Foreskin melanocyte (primary cell): ENCODE measurements at places on chromosomes 4 and X.

GRCh38 chrX:47358387-47359065 lies 11.9 kb upstream of the ZNF157 start:
- no peak for DNase-seq

DNA sequence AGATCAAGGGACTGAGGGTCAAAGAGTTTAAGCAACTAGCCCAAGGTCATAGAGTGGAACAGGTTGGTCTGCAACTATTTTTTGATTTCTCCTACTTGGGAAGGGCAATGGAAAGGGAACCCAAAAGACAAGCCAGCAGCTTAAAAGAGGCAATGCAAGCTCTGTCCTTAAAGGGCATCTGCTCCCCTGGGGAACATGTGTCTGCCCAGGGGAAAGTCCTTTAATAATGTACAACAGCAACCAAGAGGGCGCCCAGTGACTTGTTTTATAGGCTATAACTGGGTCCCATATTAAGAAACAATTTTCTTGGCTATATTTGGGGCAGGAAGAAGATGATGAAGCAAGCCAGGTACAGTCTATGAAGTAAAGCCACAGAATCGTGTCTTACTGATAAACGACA lies 54.7 kb upstream of the RBM47 start:
- DNase-seq, result no peak

GRCh38 chrX:119145241-119145653 lies 17.6 kb upstream of the KIAA1210 start:
- no peak for DNase-seq

DNA sequence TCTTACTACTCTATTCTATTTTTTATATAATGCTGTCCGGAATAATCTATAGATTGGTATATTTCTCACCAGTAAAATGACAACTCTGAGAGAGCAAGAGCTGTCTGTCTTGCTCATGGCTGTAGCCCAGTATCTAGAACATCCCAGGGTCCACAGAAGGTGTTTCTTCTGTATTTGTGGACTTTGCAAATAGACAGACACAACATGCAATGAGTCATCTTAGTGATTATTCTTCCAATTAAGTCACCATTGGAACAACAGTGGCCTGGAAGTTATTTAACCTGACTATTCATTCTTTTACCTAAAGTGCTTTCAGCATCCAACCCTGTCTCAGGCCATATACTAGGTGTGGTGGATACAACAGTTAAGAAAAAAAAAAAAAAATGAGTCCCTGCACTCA lies 179.5 kb downstream of the PPARGC1A start:
- no peak for DNase-seq

GRCh38 chr4:136505020-136505419 lies 1027.3 kb downstream of the PCDH18 start:
- DNase-seq, result no peak

DNA sequence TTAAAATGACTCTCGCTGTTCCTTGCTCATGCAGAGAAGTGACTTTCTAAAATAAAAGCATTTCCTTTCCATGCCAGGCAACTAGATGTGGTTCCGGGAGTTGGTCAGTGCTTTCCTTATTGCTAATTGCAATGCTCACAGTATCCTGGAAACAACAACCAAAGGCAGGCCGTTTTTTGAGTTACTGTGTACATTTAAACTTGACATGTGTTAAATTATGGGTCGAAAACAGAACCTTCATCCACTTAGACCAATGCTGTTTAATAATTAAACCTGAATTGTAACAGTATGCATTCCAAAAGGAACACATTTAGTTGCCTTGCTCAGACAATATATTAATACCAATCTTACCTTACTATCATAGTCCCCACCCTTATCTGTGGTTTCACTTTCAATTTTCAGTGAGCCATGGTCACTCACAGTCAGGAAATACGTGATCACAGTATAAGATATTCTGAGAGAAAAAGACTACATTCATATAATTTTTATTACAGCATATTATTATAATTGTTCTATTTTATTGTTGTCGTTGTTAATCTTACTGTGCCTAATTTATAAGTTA lies 102.6 kb downstream of the HS6ST2 start:
- no peak for DNase-seq

GRCh38 chr4:154999950-155000578 lies 208.4 kb upstream of the NPY2R start:
- no peak for DNase-seq

GRCh38 chr4:138307319-138307718 lies 65.2 kb upstream of the SLC7A11 start:
- no peak for DNase-seq

DNA sequence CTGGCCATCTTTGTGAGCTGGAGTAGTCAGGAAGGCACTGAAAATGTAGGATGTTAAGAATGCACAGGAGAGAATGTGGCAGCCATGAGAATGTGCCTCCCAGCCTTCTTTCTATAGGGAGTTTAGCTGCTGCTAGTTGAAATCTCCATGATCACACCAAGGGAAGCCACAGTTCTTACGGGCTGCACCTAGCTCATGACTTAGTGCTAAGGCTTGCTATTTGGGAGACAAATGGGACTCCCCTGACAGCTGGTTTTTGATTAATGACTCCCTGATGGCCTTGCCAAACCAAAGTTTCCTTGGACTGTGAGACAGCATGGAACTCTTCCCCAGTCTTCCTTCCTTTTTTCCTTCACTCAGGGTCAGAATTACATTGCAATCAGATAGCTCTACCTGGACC lies 9.2 kb downstream of the CTSO start:
- DNase-seq, result no peak

DNA sequence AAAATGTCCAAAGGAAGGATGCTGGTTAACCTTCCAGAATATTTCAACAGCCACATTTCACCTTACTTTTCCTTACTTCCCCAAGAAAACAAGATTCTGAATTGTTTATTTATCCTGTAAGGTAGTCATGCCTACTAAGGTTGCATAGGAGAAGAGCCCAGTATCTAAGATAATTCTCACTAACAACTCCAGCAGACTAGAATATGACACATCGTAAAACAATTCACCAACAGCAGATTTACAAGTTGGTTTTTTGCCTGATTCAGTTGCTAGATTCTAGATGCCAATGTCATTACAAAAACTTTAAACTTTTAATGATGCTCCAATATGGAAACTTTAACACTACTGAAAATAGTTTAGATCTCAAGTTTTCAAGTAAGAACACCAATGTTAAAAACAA lies 176.4 kb downstream of the IL13RA2 start:
- no peak for DNase-seq

DNA sequence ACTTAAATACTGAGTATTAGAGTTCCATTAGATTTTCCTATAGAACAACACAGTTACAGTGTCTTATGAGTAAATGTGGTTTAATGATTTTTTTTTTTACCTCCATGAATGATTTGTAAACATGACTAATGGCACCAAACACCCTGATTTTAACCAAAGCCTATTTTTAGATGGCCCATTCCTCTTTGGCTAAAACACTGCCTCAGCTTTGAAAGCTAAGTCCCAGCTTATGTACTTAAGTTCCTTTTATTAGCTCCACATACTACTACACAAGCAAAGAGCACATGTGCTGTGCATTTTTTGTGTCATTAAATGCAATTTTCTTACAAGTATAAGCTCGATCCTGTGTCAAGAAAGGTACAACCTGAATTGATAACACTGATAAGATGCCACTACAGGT lies 575.6 kb upstream of the PITX2 start:
- no peak for DNase-seq

DNA sequence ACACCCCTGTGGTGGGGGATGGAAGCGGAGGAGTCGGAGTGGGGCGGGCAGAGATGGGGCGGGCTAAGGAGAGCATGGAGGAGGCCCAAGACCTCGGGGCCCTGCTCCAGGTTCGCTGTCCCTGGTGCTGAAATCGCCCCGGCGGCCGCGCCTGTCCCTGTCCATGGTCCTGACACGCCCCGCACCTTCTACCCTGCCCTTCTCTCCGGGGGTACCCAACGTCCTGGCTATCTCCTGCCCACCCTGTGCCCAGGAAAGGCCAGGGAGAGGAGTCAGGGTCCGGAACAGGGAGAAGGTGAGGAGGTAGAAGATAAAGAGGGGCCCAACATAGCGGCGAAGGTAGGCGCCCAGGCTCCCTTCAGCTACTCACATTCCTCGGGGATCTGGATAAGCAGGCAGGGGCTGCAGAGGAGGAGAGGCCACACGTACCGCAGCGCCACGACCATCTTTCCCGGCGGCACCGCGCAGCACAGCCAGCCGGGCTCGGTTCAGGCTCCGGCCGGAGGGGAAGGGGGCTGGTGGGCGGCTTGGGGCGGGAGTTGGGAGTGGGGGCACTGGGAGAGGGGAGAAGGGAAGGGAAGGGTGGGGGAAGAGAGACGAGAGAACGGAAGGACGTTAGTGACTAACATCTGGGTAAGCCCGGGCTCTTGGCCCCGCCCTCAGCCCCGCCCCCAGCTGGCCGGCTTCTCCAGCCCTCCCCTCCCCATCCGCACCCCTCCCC lies 10.4 kb downstream of the L1CAM start:
- no peak for DNase-seq

DNA sequence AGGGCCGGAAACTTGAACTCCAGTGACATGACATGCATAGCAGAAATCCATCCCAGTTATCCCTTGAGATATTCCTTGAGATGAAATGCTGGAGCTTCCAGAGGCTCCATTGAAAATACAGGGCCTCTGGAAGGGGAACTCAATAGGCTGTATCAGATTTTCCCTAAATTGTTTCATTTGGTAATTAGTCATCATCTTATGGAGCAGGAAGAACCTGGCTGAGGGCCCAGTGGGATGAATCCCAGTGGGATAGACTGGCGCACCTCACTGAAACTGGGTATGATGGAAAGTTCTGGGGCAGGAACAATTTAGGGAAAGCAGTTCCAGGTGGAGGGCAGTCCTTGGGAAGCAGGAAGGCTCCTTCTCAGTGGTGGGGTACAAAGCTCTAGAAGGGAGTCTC lies 307.8 kb upstream of the DIPK2B start:
- no peak for DNase-seq

DNA sequence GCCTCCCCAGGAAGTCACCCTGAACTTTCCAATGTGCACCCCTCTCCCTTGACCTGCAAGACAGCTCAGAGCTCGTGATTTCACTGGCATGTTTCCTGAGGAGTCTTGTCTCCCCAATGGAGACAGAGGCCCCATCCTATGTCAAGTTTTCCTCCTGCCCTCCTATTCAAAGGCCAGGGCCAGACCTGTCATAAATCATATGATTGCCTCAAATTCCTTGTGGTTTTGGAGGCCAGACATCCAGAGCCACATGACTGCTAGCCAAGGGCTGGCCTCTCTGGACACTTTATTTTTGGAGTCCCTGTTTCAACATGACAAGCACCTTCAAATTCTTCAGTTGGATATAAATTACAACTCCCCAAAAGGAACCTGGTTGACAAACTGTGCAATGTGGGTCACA lies 76.0 kb upstream of the TFDP3 start:
- no peak for DNase-seq

GRCh38 chrX:45070116-45071007 lies 130.3 kb downstream of the DIPK2B start:
- DNase-seq, result peak; percentile 32

DNA sequence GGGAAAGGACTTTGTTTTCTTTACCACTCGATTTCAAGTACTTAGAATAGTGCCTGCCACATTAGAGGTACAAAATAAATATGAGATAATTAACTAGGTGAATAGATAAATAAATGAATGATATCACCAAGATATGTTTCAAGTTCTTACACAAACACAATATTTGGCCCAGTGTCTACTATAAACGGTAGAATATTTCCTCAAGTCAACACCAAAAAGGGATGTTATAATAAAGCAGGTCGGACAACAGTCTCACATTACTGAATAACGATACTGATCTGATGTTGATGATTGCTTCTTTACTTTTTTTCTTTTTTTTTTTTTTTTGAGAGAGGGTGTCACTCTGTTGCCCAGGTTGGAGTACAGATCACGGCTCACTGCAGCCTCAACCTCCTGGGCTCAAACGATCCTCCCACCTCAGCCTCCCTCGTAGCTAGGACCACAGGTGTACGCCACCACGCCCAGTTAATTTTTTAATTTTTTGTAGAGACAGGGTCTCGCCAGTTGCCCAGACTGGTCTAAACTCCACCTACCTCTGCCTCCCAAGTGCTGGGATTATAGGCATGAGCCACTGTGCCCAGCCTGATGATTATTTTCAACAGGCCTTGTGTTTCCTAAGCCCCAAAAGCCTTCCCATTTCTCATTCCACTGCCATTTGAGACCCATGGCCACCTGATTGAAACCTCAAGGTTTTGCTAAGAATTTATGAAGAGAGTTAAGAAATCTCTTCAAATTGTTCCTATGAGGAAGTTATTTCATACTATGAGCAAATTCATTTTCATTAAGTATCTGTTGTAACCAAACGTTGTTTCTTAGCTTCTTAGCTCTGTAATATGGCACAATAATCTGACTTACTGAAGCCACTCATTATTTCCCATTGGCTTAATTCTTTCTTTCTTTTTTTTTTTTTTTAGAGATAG lies 2.3 kb downstream of the MANBA start:
- DNase-seq, result no peak

GRCh38 chr4:144547678-144548298 lies 98.2 kb upstream of the HHIP start:
- no peak for DNase-seq

- DNase-seq, result no peak
Measured at GRCh38 chr4:85656759-85657505, 182.0 kb downstream of the ARHGAP24 start.

GRCh38 chr4:23888421-23889319 lies 1.2 kb downstream of the PPARGC1A start:
- peak; percentile 79 for DNase-seq

GRCh38 chrX:78747489-78747888 lies at the start of gene LPAR4:
Gene LPAR4, plus strand, starts transcription at chrX:78747720. Its CDS starts 7,150 bp downstream, at chrX:78754870.
- no peak for DNase-seq

GRCh38 chr4:61666244-61666643 lies 466.1 kb downstream of the ADGRL3 start:
- no peak for DNase-seq

GRCh38 chrX:139196890-139197289 lies 333.6 kb upstream of the F9 start:
- no peak for DNase-seq

GRCh38 chrX:68994135-68994890 lies 165.5 kb downstream of the EFNB1 start:
- DNase-seq, result peak; percentile 29

GRCh38 chr4:147117431-147117830 lies 171.8 kb upstream of the TTC29 start:
- no peak for DNase-seq

DNA sequence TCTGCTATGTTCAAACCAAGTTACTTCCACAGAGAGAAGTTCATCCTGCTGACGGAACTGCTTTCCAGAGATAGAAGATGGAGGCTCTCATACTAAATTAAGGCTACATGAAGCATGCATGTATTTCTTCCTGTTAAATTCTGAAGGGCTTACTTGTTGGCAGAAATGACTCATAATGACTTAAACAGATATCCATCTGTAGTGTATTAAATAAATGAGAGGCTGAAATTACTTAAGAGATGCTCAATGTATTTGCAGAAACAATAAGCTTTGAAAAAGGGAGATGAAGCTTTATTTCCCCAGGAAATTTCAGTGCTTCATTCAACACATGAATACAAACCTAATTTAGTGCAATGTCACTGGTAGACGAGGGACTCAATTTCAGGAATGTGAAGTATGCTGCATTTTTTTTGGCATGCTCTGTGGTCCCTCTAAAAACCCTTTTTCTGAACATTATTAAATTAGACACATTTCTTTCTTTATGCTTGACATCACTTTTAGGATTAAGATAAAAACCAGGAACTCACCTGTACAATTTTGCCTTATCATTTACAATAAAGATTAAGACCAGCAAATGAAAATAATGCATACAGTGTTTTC lies 759.1 kb upstream of the POU3F4 start:
- DNase-seq, result peak; percentile 19
